ENCODE measurements at places on chromosomes 7 and 10. TPM values are rescaled to one million over a fixed set of nuclear protein-coding genes. Genes with fewer than 3 reads are reported as not detected.

DNA sequence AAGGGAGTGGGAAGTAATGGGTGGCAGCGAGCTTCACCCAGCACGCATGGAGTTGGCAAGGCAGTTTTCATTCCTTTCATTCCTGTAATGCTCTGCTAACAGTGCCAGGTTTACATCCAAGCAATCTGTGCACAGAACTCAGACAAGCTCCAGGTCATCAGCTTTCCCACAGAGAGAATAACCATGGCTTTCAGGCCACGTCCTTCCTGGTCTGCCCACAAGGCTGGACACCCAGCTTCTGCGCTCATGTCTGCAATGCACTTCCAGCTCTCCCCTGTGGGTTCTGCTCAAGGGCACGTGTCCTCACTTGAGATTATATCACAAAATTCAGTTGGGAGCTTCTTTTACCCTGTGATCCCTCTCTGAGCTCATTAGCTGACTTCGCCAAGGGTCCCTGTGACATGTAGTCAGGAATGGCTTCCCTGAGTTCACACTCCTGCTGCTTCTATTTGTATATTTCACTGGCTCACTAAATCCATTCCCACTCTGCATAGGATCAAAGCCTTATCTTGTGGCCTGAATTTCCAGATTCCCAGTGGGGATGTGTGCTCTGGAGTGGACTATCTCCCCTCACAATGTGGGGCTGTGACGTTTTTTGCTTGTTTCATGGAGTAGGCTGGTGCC lies 18.6 kb downstream of the AKR1C2 start:
- DNase-seq, result peak; percentile 4

LGI1 gene
- total RNA-seq, result not detected

PSMG3 gene
- 86.5 TPM for total RNA-seq

DNA sequence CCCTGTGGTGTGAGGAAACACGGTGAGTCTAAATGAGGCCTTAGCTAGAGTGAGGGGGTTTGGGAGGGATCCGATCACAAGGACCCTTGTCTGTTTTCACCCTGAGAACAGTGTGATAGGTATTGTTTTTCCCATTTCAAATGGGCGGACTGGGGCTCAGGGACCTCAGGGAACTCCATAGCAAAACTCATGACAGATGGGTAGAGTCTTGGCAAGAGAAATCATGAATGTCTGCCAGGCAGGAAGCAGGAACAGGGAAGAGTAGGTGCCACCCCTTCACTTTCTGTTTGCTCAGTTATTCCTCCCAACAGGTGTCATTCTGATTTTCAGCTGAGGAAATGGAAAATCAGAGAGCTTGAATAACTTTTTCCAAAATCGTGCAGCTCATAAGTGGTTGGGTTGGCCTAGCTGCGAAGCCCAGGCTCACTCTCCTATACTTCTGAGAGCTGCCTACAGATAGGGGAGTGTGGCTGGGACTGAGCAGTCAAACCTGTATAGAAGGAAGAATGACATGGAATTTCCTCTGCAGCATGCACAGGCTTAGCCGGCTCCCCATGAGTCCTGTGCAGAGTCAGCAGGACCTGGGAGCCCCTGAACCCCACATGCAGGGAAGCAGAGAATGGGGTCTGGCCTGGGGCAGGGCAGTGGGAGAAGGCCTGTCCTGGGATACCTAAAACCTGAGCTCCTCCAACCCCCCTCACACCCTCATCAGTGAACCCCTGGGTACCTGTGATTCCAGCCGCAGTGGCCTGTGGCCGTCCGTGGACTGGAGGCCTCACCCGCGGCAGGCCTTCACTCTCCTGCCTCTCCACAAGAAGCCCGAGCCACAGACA lies 17.6 kb upstream of the C10orf105 start:
- no peak for DNase-seq

DNA sequence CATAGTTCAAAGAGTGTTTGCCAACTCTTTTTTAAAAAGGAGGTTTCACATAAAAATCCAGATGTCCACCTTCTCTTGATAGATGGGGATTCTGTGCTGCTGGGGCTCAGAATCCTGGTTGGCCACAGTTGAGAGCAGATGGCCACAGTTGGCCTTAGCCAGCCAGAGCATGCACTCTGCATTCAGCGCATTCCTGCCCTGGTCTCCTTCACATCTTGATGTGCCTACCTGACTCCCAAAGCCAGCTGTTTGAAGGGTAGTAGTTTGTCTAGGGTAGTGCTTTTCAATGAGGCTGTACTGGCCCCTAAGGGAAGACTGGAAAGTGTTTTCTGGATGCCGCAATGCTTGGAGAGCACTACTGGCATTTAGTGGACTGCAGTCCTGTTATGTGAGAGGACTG lies 208.1 kb upstream of the HDAC9 start:
- DNase-seq, result no peak

DNA sequence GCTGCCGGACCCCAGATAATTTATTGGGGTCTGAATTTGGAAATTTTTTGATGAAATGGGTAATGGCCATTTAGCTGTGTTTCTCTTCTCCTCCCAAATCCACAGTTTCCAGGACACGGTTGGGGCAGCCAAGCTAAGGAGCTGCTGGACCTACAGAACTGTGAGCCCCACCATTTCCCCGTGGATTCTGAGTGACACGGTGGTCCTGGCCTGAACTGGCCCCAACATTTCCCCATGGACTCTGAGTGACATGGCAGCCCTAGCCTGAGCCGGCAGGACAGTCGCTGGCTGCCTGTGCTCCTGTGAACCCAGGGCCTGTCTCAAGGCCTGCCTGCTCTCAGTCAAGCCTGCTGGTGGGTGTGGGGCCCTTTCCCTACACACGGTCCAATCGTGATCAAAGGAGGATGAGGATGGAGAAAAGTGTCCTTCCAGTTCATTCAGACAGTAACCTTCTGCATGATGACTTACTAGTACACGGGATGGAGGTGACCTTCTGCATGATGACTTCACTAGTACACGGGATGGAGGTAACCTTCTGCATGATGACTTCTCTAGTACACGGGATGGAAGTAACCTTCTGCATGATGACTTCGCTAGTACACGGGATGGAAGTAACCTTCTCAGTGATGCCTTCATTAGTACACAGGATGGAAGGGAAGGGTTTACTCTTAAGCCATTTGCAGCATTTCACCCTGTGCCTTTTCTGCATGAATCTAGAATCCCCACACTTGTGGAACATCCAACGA lies 359.9 kb downstream of the GLRX3 start:
- no peak for DNase-seq

NUTM2A gene
- total RNA-seq, result 2.4 TPM

DNA sequence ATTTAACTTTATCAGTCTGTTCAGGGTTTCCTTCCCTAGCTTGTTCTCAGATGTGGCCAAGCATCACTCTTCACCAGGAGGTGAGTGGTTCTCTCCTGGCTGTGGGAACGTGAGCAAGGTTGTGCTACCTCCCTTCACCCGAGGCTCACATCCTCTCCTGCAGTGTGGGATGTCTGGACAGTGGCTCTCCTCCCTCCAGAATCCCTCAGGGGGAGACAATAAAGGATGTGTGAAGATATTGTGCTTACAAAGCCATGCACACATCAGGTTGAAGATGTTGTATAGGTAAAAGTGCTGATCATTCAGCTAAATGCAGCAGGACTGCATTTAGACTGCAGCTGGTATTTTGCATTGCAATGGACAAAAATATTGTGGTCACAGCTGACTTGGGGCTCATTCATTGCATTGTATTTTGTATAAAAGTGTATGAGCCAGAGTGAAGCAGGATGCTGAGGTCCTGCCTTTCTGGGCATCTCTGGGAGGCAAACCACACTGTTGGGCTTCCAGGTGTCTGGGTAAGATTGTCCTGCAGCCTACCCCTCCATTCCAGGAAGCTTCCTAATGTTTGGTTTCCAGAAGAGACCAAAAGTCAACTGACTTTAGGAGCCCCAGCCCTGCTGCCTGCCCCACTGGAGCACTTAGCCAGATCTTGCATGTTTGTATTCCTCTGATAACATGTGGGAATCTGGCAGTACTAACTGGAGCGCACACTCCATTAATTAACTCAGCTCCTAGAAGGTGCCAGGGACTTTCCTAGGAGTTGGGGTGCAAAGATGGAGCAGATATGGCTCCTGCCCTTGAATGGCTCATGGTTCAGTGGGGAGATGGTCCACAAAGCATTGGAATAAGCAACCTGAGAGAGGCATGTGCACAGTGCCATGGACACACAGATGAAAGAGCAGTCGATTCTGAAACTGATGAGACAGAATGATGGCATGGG lies 292.5 kb upstream of the ZNF32 start:
- no peak for DNase-seq

UPF2 gene
- total RNA-seq, result 11.2 TPM

TMEM176B gene
- total RNA-seq, result not detected

DNA sequence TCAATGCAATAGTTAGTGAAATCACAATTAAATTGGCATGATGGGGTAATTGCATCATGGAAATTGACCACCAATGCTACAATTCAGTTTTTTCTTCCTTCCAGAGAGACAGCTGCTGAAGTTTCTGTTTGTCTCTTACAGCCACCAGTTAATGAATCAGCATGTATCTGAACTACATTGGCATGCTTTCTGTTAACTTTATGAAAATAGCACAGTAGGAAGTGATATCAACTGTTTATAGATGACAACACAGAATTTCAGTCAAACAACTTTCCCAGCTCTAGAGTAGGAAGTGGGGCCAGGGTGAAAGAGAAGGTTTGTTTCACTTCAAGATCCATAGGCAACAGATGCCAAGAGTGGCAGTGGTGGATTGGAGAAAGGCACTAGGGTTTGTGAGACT lies 339.6 kb upstream of the VWC2 start:
- DNase-seq, result no peak

DNA sequence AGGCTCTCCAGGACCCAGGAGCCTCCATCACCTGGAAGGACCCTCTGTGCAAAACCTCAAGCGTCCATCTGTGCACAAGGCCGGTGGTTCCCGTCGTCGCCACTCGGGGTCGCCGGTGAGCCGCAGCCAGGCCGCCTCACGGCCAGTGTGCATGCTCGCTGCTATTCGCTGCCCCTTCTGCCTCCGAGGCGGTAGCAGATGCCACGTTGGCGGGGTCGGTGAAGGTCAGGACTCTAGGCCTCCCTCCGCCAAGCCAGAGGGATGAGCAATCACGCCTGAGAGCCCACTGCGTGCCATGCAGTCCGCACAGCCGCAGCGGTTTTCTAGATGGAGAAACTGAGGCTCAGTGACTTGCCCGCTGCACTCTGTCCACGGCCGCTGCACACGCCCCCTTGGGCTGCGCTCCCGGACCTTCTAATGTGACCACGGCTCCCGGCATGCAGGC lies 5.7 kb downstream of the UPK3B start:
- peak; percentile 55 for DNase-seq

DNA sequence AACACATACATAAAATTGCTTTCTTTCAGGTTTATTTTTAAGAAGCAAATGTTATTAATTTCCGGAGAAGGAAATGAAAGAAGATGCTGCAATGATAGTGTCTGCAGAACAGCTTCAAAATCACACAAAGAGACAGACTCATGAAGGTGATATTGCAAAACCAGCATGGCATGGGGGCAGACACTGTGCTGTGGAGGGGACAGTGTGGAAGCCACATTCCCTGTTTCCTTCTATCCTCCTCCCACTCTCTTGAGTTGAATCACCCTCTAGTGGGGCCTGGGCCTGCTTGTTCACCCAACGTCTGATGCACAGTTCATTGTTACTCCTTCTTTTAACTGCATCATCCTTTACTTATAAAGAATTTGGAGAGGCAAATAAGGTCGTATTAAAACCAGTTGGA lies 104.0 kb upstream of the INSIG1 start:
- no peak for DNase-seq

MALRD1 gene
- total RNA-seq, result not detected

- peak; percentile 83 for DNase-seq
Measured at GRCh38 chr10:3401491-3401938, 228.9 kb upstream of the PITRM1 start.

GRCh38 chr7:65250697-65251395 lies 122.8 kb upstream of the ZNF92 start:
- DNase-seq, result no peak

- DNase-seq, result peak; percentile 53
Measured at GRCh38 chr10:68566955-68567354, 6.8 kb downstream of the TET1 start.

- no peak for DNase-seq
Measured at GRCh38 chr10:92316610-92317009, 25.6 kb downstream of the MARCHF5 start.

DNA sequence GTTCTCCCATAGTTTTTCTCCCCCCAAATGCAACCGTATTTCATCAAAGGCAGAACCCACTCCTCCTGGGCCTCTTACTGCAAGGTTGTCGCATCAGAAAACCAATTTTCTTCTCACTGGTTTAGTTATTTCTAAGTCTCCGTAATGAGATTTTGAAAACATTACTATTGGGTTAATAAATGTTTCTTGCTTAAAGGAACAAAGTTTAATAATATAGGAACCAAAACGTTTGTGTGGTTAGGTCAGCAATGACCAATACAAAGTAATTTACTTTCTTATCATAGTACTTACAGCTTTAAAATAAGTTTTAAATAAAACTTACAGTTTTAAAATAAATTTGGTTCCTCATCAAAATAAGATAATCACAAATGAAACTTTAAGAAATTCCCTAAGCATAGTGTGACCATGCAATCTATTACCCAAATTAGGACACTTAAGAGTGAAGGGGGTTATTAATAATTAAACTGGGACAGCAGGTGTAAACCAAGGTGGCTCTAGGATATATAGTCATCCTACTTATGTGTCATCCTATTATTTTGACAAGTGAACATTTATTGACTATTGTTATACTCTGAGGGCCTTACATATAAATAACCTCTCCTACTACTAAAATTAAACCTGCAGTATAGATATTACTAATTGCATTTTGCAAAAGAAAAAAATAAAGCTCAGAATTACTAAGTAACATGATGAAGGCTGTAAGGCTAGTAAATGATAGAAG lies 415.4 kb upstream of the LRRN3 start:
- DNase-seq, result no peak

DNA sequence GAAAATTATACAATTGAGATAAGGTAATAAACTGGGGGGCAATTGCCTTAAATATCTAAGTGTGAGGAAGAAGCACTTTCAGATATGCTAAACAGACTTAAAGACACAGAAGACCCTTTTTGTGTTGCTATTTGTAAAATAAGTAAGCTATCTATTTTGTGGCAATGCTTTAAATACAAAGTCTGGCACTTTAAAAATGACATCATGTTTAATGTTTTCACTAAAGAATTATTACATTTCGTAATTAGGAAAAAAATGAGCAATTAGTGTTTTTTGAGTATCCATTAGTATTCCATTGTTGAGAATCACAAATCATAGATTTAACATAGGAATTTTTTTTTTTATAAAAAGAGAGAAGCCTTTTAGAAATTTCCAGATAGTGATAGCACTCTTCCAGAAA lies 2.1 kb downstream of the CREB5 start:
- no peak for DNase-seq

SUN3 gene
- not detected for total RNA-seq

GRCh38 chr7:93228302-93228701 lies 2.0 kb upstream of the HEPACAM2 start:
- peak; percentile 74 for DNase-seq

GRCh38 chr7:6475433-6476186 lies 27.9 kb upstream of the DAGLB start:
- DNase-seq, result no peak

GRCh38 chr7:75951506-75951905 lies 36.6 kb downstream of the POR start:
- peak; percentile 52 for DNase-seq

ZNF488 gene
- total RNA-seq, result 0.79 TPM

Data from M059J (cell line).